Breast epithelium (tissue), 4 donors: ENCODE measurements at places on chromosomes 7 and 10. TPM values are rescaled to one million over a fixed set of nuclear protein-coding genes. Genes with fewer than 3 reads are reported as not detected.

DNA sequence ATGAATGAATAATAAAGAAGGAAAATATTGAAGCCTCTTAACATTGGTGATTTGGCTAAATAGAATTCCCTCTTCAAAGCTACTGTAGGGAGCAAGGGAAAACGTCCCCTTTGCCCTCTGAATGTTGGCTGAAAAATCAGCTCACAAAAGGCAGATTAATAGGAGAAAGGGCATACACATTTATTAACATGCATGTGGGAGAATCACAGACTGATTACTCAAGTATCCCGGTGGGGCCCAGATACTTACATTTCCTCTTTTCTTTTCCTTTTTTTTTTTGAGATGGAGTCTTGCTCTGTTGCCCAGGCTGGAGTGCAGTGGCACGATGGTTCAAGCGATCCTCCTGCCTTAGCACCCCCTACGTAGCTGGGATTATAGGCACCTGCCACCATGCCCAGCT lies 68.5 kb downstream of the HK1 start:
- no peak overlapping the region for H3K27ac ChIP-seq
- no peaks in the 10 kb centered on the region for H3K27me3 ChIP-seq
- H3K4me1 ChIP-seq: no peaks in the 10 kb centered on the region
- no peaks in the 10 kb centered on the region for H3K36me3 ChIP-seq
- H3K4me3 ChIP-seq: no peak overlapping the region

GRCh38 chr7:39280337-39280736 lies 285.9 kb upstream of the YAE1 start:
- no peaks in the 10 kb centered on the region for H3K27me3 ChIP-seq
- no peaks in the 10 kb centered on the region for H3K4me1 ChIP-seq
- H3K27ac ChIP-seq: no peak overlapping the region
- H3K4me3 ChIP-seq: no peak overlapping the region
- no peak for DNase-seq
- H3K36me3 ChIP-seq: no peaks in the 10 kb centered on the region

The LLCFC1 gene
- not detected for total RNA-seq

DNA sequence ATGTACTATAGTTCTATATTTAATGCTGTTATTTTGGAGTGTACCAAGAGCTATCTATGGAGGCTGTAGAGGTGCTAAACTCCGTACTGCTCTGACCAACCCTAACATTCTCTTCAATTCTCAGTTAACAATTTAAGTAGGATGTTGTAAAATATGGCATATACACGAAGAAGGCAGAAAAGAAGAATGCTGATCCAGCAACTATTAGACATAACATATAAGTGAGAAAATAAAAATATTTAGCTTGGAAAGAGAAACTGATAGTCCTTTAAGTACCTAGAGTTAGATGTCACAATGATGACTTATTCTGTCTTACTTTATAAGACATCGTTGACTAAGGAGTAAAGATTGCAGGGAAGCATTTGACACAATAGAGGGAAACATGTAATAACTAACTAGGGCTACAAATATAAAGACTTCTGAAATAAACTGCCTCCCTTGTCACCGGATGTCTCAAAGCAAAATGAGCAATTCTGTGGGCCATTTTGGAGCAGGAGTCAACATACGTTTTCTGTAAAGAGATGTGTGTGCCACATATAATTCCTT lies 159.5 kb downstream of the CPEB3 start:
- H3K27ac ChIP-seq: no peak overlapping the region
- no peak for DNase-seq
- no peaks in the 10 kb centered on the region for H3K27me3 ChIP-seq
- H3K4me3 ChIP-seq: no peak overlapping the region

The CYP2C8 gene
- 0.73 TPM for total RNA-seq

The OR2A42 gene
- 0.15 TPM for total RNA-seq

The TACR2 gene
- total RNA-seq: 0.73 TPM

The SPDYE6 gene
- 0.33 TPM for total RNA-seq

- H3K27me3 ChIP-seq: no peaks in the 10 kb centered on the region
- no peak for DNase-seq
- H3K36me3 ChIP-seq: no peaks in the 10 kb centered on the region
Observed at GRCh38 chr7:157278167-157278790, 58.5 kb upstream of the DNAJB6 start.

DNA sequence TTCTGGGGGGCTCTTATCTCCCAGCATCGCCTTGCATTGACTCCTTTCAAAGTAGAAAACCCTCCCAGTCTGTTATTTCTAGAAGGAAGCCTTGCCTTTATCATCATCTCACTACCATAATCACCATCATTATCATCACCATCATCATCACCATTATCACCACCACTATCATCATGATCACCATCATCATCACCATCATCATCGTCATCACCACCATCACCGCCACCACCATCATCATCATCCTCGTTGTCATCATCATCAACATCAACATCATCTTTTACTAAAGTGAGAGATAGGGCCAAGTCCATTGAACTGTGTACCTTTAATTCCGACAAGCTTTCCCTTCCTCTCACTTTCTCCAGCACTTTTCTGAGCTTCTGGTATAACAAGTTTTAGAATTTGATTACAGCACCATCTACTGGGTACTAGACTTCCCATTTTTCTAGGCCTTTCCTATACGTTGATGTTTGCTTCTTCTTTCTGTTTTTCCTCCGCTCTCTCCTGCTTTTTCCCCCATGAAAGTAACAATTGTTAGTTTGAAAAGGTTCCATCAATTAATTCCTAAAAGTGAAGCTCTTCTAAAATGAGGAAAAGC lies 226.4 kb downstream of the BUB3 start:
- no peaks in the 10 kb centered on the region for H3K27me3 ChIP-seq
- no peaks in the 10 kb centered on the region for H3K4me1 ChIP-seq
- H3K36me3 ChIP-seq: no peaks in the 10 kb centered on the region
- H3K27ac ChIP-seq: no peak overlapping the region
- DNase-seq: no peak
- no peak overlapping the region for H3K4me3 ChIP-seq

GRCh38 chr10:58291538-58292174 lies 22.7 kb downstream of the CISD1 start:
- no peak for DNase-seq
- no peak overlapping the region for H3K4me3 ChIP-seq
- no peak overlapping the region for H3K27ac ChIP-seq
- H3K36me3 ChIP-seq: no peaks in the 10 kb centered on the region
- H3K4me1 ChIP-seq: no peaks in the 10 kb centered on the region

DNA sequence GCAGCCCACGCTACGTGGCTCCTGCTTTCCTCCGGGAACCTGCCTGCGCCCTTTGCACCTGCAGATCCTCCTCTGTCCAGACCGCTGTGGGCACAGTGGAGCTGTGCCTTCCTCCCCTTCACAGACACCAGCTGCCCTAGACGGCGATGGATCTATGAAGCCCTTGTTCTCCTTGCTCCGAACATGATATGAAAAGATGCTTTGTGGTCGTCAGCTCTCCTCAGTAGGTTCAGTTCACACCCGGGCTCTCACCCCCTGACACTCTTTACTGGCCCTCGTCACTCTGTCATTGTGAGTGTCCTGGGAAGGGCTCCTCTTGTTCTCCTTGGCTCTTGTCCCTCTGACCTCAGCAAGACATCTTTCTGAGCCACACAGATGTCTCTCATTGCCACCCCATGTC lies 4.2 kb downstream of the ZNF488 start:
- DNase-seq: peak; percentile 4
- H3K27me3 ChIP-seq: no peaks in the 10 kb centered on the region
- no peak overlapping the region for H3K27ac ChIP-seq
- H3K36me3 ChIP-seq: no peaks in the 10 kb centered on the region
- no peaks in the 10 kb centered on the region for H3K4me1 ChIP-seq

The TMEM176B gene
- 49.1 TPM for total RNA-seq

GRCh38 chr10:110820321-110820814 lies 51.4 kb upstream of the PDCD4 start:
- peaks cover 3% of the 10 kb centered on the region for H3K4me1 ChIP-seq
- peak; percentile 63 for DNase-seq
- peak overlapping the region; percentile 88 for H3K27ac ChIP-seq

DNA sequence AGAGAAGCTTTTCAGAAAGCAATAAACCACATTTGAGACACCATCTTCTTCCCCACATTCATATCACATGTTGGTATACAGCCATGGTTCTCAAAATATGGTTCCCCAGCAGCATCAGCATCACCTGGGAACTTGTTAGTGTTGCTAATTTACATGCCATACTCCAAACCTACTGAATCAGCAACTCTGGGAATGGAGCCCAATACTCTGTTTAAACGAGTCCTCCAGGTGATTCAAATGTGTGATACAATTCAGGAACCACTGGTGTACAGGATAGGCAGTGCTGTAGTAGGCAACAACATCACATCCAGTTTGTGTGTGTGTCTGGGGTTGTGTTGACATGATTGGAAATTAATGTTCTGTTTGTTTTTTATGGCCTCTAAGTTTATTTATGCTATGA lies 47.7 kb downstream of the ZNF277 start:
- no peaks in the 10 kb centered on the region for H3K36me3 ChIP-seq
- no peak overlapping the region for H3K4me3 ChIP-seq
- no peaks in the 10 kb centered on the region for H3K27me3 ChIP-seq

The MYH16 gene
- total RNA-seq: not detected

DNA sequence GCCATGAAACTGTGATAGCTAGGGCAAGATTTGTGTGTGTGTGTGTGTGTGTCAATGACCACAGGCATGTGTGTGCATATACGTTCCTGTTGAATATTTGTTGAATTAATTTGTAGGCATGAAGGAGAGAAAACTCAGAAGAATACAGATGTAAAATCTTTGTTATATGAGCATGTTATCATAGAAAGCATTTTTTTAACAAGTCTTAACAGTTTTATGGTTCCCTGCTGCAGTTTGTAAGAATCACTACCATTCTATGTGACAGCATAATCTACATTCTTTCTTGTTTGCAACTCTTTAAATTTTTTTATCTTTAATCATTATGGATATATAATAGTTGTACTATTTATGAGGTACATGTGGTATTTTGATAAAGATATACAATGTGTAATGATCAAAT lies 130.3 kb downstream of the CD36 start:
- H3K36me3 ChIP-seq: no peaks in the 10 kb centered on the region
- no peak for DNase-seq
- H3K27me3 ChIP-seq: no peaks in the 10 kb centered on the region
- H3K27ac ChIP-seq: no peak overlapping the region
- no peak overlapping the region for H3K4me3 ChIP-seq

The FKBP6 gene
- total RNA-seq: not detected

DNA sequence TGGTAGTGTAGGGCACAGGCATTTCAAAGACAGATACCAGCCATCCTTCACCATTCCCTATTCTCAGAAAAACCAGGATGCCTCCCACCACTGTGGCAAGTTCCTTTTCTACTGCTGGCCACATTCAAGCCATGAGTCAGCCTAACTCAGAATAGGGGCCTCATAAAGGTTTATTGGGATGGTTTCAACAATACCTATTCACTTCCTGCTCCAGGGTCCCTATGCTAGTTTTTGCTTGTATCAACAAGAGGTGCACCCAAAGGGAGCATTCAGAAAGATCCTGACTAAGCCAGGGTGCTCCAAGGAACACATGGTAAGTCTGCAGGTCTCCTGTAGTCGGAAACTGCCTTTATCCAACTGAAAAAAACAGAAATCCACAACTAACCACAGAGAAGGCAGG lies 76.9 kb upstream of the EGR2 start:
- no peak overlapping the region for H3K4me3 ChIP-seq
- DNase-seq: no peak
- no peaks in the 10 kb centered on the region for H3K4me1 ChIP-seq
- H3K27ac ChIP-seq: no peak overlapping the region
- no peaks in the 10 kb centered on the region for H3K36me3 ChIP-seq

The KCNMA1 gene
- total RNA-seq: 37.8 TPM

DNA sequence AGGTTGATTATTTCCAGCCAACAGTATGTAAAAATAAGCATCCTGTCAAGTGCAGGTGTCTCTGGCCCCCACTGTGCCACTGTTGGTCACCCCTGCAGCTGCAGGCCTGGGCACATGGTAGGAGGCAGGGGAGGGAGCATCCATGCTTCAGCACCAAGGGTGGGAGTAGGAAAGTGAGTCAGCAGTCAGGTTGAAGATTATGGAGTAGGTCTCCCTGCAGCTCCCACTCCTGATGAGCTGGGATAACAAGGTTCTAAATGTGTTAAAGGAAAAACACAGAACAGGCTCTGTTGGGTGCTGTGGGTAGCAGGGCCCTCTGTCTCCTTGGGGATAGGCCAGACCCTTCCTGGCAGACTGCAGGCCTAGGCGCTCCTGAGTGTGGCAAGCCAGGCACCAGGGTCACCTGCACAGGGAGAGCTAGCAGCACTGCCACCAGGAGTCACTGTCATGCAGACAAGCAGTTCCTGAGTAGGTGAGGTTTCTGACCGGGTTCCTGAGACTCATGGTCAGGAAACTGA lies 59.3 kb downstream of the NUDCD3 start:
- no peaks in the 10 kb centered on the region for H3K4me1 ChIP-seq
- no peaks in the 10 kb centered on the region for H3K27me3 ChIP-seq
- no peak overlapping the region for H3K27ac ChIP-seq
- DNase-seq: no peak
- H3K4me3 ChIP-seq: no peak overlapping the region

GRCh38 chr10:5840314-5841307 lies 27.4 kb upstream of the GDI2 start:
- H3K27me3 ChIP-seq: no peaks in the 10 kb centered on the region
- no peaks in the 10 kb centered on the region for H3K36me3 ChIP-seq
- no peaks in the 10 kb centered on the region for H3K4me1 ChIP-seq

The MOGAT3 gene
- not detected for total RNA-seq

- H3K4me3 ChIP-seq: no peak overlapping the region
- no peak overlapping the region for H3K27ac ChIP-seq
- no peak for DNase-seq
- no peaks in the 10 kb centered on the region for H3K27me3 ChIP-seq
- no peaks in the 10 kb centered on the region for H3K4me1 ChIP-seq
- H3K36me3 ChIP-seq: no peaks in the 10 kb centered on the region
Observed at GRCh38 chr7:105800442-105800841, 76.0 kb downstream of the ATXN7L1 start.

The RGR gene
- total RNA-seq: 0.33 TPM

- H3K27me3 ChIP-seq: no peaks in the 10 kb centered on the region
- no peak overlapping the region for H3K4me3 ChIP-seq
- H3K4me1 ChIP-seq: no peaks in the 10 kb centered on the region
- no peaks in the 10 kb centered on the region for H3K36me3 ChIP-seq
- no peak for DNase-seq
Observed at GRCh38 chr7:28125431-28126409, 54.9 kb downstream of the JAZF1 start.

The OGDHL gene
- total RNA-seq: not detected

The AASS gene
- 81.4 TPM for total RNA-seq

The CHST12 gene
- total RNA-seq: 15.0 TPM

DNA sequence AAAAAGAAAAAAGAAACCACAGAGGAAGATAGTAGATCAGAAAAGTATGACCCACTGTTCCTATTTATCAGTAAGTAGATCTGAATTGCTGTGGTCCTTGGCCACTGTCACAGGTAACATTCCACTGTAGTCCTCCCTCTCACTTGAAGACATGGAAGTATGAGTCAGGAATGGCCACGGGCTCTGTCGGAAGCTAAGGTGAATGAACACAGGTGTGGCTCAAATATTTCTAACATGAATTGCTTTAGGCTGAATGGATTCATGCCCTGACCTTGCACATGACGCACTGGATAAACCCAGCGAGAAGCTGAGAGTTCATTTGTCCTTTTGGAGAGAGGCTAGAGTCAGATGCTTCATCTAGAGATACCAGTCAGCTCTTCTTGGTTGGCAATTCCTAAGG lies 224.5 kb upstream of the SP8 start:
- no peaks in the 10 kb centered on the region for H3K27me3 ChIP-seq
- H3K27ac ChIP-seq: no peak overlapping the region
- DNase-seq: no peak
- no peak overlapping the region for H3K4me3 ChIP-seq
- H3K36me3 ChIP-seq: no peaks in the 10 kb centered on the region

The LRRN3 gene
- total RNA-seq: 1.6 TPM
